ENCODE measurements at places on chromosomes 2 and 18.
A peak's percentile ranks its signal among the peaks of the same experiment; 100 is the strongest.

- no peak for DNase-seq
Measured at GRCh38 chr18:58537272-58538038, 91.4 kb downstream of the ALPK2 start.

DNA sequence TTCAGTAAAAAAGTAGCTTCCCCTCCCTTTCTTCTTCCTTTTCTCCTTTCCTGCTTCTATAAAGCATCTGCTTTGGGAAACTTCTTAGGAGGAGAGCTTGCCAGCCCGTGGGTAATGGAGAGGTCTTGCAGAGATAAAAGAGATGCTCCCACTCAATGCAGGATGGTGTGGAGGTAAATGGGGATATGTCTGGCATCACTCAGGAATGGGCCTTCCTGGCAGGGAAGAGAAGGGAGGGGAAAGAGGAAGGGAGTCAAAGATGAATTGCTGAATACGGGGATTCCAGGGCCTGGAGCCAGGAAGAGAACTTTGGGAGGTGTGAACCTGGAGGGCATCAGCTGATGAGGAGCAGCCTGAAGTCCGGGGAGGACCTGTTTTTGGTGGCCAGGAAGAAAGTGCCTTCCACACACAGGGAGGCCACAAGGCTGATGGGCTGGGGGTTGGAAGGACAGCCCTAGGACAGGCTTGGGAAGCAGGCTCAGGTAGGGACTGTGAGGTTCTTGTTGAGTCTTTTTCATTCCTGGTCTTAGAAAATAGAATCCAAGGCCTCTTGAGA, 25.2 kb downstream of the IL1B start:
- DNase-seq = no peak

DNA sequence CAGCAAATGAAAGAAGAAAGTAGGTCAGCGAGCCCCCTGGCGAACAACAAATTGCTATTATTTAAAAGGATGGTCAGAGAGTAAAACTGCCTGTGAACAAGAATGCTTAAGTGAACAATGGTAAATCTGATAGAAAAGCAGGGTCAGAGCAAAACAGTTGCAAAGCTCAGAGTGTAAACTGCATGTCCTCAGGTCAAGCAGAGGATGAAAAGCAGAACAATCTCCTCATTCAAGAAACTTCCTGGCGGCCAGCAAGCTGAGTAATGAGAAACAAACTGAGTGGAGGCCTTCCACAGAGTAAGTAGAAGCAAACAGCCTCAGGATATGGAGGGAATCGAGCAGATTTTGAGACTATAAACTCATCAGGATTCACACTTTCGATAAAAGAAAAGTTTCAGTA, 117.9 kb downstream of the PPP1R1C start:
- peak; percentile 7 for DNase-seq

- no peak for DNase-seq
Measured at GRCh38 chr18:77132369-77133050, at the start of gene MBP. Gene MBP, minus strand, starts transcription at chr18:77132783. Its CDS starts 27,522 bp downstream, at chr18:77105261.

- no peak for DNase-seq
Measured at GRCh38 chr2:32732120-32732519, 104.3 kb downstream of the TTC27 start.

GRCh38 chr2:18474700-18475099, 85.8 kb downstream of the RDH14 start:
- peak; percentile 44 for DNase-seq

- peak; percentile 36 for DNase-seq
Measured at GRCh38 chr2:86372641-86373502, 35.4 kb upstream of the REEP1 start.

- DNase-seq = peak; percentile 12
Measured at GRCh38 chr2:18345848-18346247, 214.6 kb downstream of the RDH14 start.

- DNase-seq = no peak
Measured at GRCh38 chr18:47519277-47519676, 267.8 kb upstream of the SKOR2 start.

- no peak for DNase-seq
Measured at GRCh38 chr2:17149945-17150344, 368.3 kb downstream of the RAD51AP2 start.

- DNase-seq = no peak
Measured at GRCh38 chr2:160513120-160513519, 19.5 kb upstream of the RBMS1 start.

DNA sequence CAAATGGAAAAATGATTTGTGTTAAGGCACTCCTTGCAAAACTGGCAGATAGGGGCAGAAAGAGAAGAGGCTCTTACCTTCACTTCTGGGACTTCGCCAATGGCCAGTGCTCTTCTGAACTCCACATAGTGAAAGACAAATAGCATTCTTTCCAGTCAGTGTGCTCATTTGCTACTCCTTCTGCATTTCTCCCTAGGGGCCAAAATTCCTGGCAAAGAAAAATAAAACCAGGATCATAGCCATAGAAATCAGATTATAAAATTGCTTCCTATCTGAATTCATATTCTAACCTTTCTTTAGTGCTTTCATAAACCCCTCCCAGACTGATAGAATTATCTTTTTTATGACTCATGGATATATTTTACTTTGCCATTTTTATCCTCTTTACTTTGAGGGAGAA, 56.9 kb upstream of the PELI1 start:
- DNase-seq = peak; percentile 30

GRCh38 chr2:41832218-41832617, 215.6 kb upstream of the PKDCC start:
- no peak for DNase-seq

- no peak for DNase-seq
Measured at GRCh38 chr2:167478196-167478595, 589.9 kb downstream of the XIRP2 start.

GRCh38 chr2:197571627-197572271, 55.9 kb downstream of the MOB4 start:
- peak; percentile 68 for DNase-seq

- DNase-seq = peak; percentile 64
Measured at GRCh38 chr2:206274434-206275311, at the start of gene ZDBF2. Gene ZDBF2, plus strand, starts transcription at chr2:206274663. Its CDS starts 7,187 bp downstream, at chr2:206281850.

DNA sequence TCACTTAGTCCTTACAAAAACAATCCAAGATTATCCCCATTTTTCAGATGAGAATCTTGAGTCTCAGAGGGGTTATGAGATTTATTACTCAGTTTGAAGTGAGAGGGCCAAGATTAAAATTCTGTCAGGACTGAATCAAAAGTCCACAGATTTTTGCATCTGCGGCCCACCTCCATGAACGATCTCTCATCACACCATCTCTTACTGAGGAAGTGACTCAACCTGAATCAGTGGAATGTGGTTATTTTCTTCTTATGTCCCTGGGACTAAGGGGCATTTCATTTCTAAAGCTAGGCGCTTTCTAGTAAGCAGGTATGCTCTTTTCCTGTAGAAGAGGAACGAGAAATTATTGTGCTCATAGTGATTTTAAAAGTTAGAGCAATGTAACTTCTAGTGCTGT, 360.3 kb upstream of the SPHKAP start:
- DNase-seq = peak; percentile 70

DNA sequence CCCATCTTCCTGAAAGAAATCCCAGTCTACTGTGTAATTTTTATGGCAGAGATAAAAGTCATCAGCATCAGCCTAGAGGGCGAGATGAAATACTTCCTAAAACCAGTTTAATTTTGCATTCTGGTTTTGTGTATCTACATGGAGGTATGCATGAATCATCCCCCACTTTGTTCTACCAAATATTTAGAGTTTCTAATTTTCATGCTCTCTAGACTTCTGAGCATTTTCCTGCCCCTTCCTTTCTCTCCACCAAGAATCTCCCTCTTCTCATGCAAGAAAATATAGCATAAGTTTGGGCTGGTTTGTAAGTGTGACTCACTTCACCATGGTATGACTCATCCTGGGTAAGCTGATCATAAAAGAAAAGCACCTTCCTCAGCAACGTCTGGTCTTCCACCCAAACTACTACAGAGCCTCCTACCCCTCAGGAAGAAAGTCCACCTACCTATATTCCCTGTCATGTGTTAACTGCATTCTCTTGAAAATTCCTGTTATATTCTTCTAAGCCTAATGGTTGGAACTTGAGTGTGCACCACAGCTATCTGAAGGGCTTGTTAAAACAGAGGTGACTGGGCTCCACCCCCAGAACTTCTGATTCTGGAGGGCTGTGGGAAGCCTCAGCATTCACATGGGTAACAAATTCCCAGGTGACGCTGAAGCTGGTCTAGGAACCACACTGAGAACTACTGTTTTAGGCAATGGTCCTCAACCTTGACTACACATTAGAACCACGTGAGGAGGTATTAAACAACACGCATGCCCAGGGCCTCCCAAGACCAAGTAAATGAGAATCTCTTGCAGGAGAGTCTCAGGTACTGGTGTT, 37.4 kb upstream of the RAPGEF4 start:
- DNase-seq = peak; percentile 92

DNA sequence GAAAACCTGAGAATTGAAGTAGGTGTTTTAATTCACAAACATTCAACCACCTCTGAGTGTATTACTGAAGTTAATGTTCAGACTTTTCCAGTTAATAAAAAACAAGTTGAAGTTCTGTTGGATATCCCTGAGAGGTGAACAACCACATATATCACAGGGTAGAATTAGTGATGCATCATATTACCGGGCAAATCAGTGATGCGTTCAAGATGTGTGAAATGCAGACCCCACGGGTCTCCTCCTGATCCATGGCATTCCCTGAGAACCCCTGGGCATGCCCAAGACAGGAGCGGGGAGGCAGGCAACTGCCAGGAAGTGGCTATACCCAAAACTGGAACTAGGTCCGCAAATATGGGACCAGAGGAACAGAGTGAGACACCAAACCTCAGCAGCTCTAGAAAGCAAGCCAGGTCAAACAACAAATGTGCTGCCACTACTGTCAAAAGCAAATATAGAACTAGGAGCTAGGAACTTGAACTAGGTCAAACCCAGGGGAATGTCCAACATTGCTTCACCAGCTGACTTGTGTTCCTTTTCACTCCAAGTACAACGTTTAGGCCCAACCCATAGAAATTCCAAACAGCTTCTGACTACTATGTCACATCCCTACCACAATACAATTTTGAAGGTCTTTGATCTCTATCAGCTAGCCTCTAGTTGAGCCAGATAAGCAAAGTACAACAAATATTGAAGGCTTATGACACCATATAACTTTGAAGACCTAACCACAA, 20.2 kb downstream of the PSTPIP2 start:
- peak; percentile 57 for DNase-seq

GRCh38 chr2:62195421-62196277, at the start of gene B3GNT2:
Gene B3GNT2, plus strand, starts transcription at chr2:62196115. Its CDS starts 26,106 bp downstream, at chr2:62222221.
- DNase-seq = peak; percentile 57

GRCh38 chr2:182821182-182821581, 45.3 kb downstream of the FRZB start:
- peak; percentile 55 for DNase-seq

DNA sequence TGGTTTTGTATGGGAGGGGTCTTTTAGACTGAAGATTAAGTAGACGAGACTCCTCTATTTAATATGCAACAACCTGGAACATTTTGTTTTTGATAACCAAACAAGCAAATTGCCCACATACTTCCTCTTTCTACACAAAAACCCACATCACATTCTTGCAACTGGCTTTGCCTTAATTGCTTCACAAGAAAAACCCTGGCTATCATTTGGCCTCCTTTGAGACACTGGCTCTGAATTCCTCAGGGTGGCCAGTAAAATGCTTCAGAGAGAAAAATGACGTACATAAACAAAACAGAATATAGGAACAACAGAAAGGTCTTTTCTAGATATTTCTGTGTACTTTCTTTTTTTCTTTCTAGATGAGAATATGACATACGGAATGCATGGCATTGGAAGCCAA, 103.0 kb downstream of the TRIB2 start:
- peak; percentile 67 for DNase-seq

DNA sequence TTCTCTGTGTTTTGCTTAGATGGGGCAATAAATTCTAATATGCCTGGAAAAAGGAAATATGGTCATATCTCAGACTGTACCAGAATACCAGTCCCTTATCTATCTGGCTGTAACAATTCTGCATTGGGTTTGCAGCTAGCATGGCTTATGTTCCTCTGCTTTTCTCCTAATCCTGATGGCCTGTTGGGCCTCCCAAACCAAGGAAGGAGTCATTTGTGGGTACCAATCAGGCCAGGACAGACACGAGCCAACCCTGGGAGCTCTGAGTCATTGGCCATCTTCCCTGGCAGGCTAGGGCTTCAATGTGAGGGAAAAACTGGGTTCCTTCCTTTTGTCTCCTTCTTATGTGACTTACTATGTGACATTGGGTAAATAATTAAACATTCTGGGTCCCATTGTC, 12.0 kb downstream of the SMARCAL1 start:
- peak; percentile 18 for DNase-seq

- DNase-seq = no peak
Measured at GRCh38 chr2:54605836-54606235, 117.6 kb upstream of the EML6 start.

DNA sequence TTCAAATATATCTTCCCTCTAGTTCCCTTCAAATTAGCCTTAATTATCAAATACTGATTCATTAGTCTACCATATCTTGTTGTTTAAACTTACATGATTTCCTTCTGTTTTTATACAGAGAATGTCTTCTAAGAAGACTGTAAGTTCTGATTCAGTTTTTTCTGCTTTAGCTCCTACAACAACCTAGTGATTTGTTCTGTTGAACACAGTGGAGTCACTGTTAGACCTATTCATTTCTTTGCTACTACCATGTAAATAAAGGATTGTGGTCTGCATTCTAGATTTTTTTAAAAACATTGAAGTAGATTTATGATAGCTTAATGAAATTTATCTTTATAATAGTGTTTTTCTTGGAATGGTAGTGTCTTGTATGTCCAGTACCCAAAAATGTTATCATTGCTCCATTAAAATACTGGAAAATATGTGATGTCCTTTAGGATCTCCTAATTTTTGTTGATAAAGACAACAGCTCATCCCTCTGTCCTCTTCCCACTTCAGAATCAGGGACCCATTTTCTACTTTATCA, 146.4 kb downstream of the MBD5 start:
- DNase-seq = no peak
